GM12878 (cell line): ENCODE measurements at places on chromosomes 1 and 21.

DNA sequence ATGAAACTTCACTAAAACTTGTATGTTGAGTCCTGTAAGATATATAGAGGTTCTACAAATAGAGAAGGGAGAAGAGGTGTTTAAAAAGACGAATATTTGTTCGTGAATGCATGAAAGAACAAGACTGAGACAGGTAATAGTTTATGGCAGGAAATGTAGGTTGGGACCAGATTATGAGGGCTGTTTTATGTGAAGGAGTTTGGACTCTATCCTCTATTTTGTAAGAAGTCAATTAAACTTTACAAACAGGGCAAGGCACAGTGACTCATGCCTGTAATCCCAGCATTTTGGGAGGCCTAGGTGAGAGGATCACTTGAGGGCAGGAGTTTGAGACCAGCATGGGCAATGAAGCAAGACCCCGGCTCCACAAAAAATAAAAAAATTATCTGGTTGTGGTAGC lies 5.7 kb downstream of the SLC35A3 start:
- DNase-seq, result no peak

GRCh38 chr1:151514366-151514765 lies 3.2 kb downstream of the CGN start:
- DNase-seq, result no peak

- peak; percentile 92 for DNase-seq
These were observed 2.5 kb upstream of the ERO1B start for GRCh38 chr1:236284291-236284721.

DNA sequence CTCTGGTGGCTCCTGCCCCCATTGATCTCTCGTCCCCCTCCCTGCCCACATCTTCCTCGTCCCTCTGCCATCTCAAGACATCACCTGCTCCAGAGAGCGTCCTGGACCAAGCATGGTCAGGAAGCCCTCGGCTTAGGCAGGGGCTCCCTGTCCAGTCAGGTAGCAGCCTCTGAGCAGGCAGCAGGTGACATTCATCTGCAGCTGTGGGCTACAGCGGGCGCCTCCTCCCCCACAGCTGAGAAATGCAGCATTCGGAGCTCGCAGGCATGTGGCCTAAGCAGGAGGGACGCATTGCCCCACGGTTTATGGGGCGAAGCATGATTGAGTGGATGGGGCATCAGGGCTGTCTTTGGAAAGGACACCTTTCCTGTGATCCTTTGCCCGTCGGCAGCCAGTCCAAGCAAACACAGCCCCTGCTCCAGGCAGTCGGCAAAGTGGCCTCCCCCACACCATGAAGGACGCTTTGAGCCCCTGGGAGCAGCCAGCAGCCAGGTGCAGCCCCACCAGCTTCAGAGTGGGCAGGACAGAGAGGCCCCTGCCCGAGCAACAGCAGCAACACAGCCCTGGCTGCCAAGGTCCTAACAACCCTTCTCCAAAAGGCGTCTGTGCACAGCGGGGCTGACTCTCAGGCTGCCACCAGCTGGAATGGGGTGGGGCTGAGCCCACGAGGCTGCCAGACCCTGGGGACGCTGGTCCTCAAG lies 234.1 kb upstream of the VAMP3 start:
- no peak for DNase-seq

DNA sequence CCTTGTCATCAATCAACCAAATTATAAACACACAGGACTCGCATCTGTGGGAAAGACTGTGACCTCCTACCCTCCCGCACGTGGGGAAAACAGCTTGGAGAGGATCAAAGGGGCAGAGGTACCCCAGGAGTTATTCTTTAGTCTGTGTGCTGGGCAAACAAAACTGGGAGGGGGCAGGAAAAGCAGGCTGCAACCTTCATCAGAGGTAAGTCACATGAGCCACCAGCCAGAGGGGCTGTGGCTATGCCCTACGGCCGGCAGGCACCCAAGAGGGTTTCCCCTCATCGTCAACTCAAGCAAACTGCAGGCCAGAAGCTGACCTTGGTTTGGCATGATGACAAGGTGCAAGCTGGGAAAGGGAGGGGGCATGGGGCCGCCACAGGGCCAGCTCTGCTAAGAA lies 12.5 kb downstream of the SMIM12 start:
- no peak for DNase-seq
